Mesothelial cell of epicardium (in vitro differentiated cells): ENCODE measurements at places on chromosomes 4 and X. TPM values are rescaled to one million over a fixed set of nuclear protein-coding genes. Genes with fewer than 3 reads are reported as not detected.

The BBS7 gene
- total RNA-seq, result 19.8 to 21.2 TPM (median 20.0 TPM) in 3 replicates

The NAP1L2 gene
- total RNA-seq, result 1.00 to 1.3 TPM (median 1.1 TPM) in 3 replicates

The RBMXL3 gene
- not detected in 3 replicates for total RNA-seq

The MOB1B gene
- 35.3 to 36.9 TPM (median 36.2 TPM) in 3 replicates for total RNA-seq

The NPY5R gene
- not detected in 3 replicates for total RNA-seq

The G6PD gene
- 54.4 to 56.5 TPM (median 55.8 TPM) in 3 replicates for total RNA-seq

The H2BW2 gene
- 0.11 to 0.20 TPM in 2 of 3 replicates, not detected in the other for total RNA-seq

The PF4V1 gene
- not detected in 3 replicates for total RNA-seq

The MGARP gene
- 0.34 to 0.76 TPM (median 0.69 TPM) in 3 replicates for total RNA-seq

The ENOX2 gene
- 12.4 to 14.0 TPM (median 13.0 TPM) in 3 replicates for total RNA-seq

The ITGB1BP2 gene
- 3.7 to 4.4 TPM (median 3.7 TPM) in 3 replicates for total RNA-seq

The GTPBP6 gene
- 65.6 to 67.1 TPM (median 66.7 TPM) in 3 replicates for total RNA-seq

The SLC16A2 gene
- total RNA-seq, result 14.8 to 15.2 TPM (median 15.0 TPM) in 3 replicates

The PRR32 gene
- total RNA-seq, result not detected in 3 replicates

The PPARGC1A gene
- 3.1 to 3.7 TPM (median 3.4 TPM) in 3 replicates for total RNA-seq

The SPANXC gene
- total RNA-seq, result 0.82 TPM in 1 of 3 replicates, not detected in the others

The MID1IP1 gene
- 21.4 to 24.0 TPM (median 22.0 TPM) in 3 replicates for total RNA-seq

The TMEM156 gene
- not detected in 3 replicates for total RNA-seq

The VCX2 gene
- not detected in 3 replicates for total RNA-seq
